GM12892 (cell line): ENCODE measurements at places on chromosomes 16 and 17.

DNA sequence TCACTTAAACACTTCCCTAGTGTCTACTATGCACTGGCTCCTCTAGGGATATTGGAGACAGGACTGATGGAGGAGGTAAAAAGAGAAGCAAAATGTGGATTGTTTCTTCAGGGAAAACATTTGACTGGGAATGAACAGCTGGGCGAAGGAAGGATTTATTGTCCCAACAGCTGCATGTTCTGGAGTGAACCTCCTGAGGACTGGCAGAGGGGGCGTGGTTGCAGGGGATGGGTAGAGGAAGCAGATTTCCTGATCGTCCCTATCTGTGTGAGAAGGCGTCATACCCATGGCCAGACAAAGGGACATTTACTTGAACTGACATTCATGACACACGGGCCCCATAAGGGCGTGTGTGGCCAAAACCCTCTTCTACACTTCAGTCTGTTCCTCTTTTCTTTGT is 321.5 kb downstream of the MAP2K4 start:
- no peak for DNase-seq

- DNase-seq: no peak
These were observed 260.3 kb downstream of the FTO start for GRCh38 chr16:53964145-53964790.

- DNase-seq: no peak
These were observed 342.2 kb upstream of the DYNLRB2 start for GRCh38 chr16:80198311-80199299.

DNA sequence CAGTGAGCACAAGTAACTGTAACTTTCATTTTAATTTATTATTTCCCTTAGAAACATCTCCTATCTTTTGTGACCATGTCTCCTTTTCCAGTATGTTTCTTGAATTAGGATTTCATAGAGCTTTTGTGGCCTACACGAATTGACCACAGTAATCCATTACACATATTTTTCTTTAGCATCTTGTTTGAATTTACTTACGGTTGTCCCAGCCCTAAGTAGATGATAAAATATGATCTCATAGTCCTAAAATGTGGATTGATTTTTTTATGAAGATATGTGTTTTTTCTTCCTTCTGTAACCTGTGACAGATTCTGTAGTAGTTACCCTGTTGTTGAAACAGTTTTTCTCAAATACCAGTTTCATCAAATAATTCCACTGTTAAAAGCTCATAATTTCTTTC is 61.5 kb downstream of the NF1 start:
- DNase-seq: no peak

- no peak for DNase-seq
These were observed 122.2 kb downstream of the SLC39A11 start for GRCh38 chr17:72970246-72970645.

DNA sequence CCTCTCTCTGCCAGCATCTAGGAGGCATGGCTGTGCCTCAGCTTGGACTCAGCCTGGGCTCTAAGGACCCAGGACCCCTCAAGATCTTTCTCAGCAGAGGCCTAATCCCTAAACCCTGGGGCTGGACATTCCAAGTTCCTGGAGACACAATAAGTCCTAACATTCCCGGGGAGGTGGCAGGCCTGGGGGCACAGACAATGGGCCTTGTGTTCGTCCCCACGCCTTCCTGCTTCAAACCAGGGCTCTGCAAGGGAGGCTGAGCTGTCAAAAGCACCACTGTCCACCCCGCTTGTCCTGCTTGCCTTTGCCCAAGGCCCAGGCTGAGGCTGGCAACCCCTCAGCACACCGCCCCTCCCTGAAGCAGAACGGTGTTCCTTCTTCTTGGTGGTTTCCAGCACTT is 13.7 kb downstream of the SDK2 start:
- no peak for DNase-seq

DNA sequence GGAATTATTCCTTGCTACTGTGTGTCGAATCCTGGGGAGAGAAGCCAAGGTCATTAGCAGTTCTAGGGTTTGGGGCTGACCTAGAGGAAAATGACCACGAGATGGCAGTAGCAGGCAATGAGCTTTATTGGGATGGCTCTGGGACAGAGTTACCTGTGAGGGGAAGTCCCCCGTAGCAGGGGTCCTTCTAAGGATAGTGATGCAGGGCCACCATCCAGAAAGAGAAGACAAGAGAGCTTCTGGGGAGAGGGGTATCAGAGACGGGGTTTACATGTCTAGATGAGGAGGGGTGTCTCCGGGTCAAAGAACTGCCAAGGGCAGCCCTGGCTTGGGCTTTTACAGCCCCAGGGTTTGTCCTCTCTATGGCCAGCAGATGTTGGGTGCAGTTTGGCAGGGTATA is 6.4 kb upstream of the GGT6 start:
- peak; percentile 54 for DNase-seq

DNA sequence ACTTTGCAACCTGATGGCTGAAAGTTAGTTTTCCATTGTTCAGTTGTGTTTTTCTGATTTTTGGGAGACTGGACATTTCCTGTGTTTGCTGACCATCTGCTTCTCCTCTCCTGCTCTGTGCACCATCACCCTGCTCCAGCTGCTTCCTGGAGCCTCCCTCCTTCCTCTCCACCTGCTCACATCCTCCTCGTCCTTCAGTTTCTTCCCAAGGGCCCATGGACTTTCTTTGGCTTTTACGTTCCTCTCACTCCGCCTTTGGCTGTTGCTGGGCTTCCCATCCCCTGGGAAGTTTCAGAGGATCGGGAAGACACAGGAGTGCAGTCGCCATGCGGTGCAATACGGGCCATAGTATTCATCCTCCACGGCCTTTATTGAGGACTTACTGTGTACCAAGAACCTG is 61.6 kb downstream of the TNFRSF13B start:
- no peak for DNase-seq

GRCh38 chr17:43767053-43767712 is 8.6 kb upstream of the SOST start:
- no peak for DNase-seq

DNA sequence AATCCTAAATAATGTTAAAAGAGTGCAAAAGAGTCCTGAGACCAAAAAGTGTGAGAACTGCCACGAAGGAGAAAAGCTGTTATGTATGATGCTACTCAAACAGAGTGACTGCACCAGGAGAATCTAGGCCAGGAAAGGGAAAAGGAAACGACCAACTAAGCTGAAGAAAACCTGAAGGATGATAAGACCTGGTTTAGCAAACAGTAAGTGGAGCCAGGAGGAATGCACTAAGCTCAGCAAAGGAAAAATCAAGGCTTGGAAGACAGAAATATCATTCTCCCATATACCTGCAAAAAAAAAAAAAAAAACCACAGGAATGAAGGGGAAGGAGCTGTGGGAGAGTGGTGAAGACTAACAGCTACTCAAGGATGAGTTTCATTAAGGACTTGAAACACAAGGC is 21.1 kb downstream of the CMC2 start:
- no peak for DNase-seq

- no peak for DNase-seq
These were observed 13.6 kb upstream of the CLEC18A start for GRCh38 chr16:69937465-69937951.

DNA sequence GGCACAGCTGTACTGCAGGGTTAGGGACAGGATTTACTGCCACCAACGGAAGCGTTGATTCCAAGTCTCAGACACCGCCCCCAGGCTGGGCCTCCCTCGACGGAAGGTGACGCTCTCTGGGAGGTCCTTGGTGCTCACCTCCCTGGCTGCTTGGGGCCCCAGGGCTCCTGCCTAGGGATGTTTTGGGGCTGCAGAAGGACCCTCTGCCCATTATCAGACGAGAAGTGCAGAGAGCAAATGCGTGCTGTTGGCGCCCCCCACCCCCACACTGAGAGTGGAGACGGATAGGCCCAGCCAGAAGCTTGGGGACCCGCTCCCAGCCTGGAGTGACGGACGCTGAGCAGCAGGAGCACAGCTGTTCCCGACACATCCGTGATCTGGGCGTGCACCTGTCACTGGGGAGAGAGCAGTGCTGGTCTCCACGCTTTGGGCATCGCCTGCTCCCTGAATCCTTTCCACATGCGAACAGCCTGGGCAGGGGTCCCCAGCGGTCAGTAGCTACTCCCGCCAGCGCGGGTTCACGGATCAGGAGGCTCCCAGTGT is 5.1 kb upstream of the SOX8 start:
- DNase-seq: no peak

GRCh38 chr17:56737421-56738161 is 96.1 kb downstream of the C17orf67 start:
- DNase-seq: no peak

- DNase-seq: no peak
These were observed 138.5 kb downstream of the SSH2 start for GRCh38 chr17:29791336-29792080.

DNA sequence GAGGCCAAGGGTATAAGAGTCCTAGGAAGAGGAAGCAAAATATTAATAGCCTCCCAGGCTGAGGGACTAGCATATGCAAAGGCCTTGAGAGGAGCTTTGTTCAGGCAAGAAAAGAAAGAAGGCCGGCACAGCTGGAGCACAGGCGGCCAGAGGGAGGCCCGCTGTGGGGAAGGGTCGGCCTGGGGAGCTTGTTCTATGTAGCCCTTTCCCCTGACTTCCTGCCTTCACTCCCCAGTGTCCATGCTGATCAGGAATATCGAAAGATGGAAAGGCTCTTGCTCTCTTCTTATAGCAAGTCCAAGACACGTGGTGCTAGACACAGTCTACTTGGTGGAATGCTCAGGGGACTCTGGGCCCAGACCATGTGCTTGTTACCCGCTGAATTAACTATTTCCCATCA is 27.4 kb upstream of the HAS3 start:
- DNase-seq: no peak

GRCh38 chr16:88282564-88283395 is 100.0 kb upstream of the ZNF469 start:
- no peak for DNase-seq

DNA sequence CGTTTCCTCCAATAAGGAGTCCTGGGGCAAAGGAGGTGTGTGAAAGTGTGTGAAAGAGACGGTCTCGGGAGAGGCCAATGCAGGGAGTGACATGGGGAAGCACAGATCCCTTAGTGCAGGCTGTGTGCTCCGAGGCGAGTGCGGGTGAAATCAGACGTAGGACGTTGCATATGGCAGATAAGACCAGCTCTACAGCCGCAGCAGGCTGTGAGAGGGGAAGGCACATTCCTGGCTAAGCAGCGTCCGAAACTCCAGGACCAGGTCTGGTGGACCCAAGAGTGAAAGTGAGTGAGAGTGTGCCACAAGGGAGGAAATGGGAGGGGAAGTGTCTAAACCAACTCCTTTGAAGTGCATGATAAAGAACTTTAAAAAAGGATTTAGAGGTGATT is 11.3 kb downstream of the POLR3K start:
- DNase-seq: no peak

GRCh38 chr17:43389046-43389947 is 9.5 kb upstream of the ARL4D start:
- DNase-seq: peak; percentile 46

DNA sequence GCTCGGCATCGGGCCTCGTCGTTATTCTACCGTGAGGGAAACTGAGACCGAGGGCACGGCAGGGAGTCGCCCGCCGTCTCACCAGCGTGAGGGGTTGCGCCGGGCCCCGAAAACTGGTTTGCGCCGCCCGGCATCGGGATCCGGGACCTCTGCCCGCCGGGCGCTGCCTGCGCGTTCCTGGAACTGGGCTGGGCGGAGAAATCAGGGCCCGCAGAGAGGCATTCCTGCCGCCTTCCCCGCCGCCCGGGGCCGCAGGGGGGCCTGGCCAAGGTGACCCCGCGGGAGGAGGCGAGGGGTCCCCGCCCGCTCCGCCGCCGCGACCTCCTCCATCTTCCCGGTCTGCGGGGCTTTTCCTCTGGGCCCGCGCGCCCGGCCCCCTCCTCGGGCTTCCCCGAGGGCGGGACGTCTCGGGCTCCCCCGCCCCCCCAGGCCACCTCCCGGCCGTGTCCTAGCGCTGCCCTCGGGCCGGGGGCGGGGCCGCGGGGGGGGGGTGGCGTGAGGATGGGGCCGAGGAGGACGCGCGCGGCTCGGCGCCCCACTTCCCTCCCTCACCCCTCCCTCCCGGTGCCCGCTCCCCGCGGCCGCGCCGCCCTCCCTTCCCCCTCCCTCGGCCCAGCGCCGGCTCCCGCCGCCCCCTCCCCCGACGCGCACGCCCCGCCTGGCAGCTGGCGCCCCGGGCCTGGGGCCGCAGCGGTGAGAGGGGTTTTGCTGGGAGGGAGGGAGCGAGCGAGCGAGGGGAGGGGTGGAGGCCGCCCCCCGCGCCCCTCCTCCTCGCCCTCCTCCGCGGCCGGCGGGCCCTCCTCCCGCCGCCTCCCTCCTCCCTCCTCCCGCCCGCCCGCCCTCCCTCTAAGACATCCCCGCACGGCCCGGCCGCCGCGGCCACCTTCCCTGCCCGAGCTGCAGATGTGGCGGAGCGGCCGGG is at the start of gene GLIS2:
GLIS2 (plus strand) TSS at position 882 of the 922 bp plus-strand sequence. CDS start 16,214 bp downstream, outside the sequence.
- DNase-seq: no peak

DNA sequence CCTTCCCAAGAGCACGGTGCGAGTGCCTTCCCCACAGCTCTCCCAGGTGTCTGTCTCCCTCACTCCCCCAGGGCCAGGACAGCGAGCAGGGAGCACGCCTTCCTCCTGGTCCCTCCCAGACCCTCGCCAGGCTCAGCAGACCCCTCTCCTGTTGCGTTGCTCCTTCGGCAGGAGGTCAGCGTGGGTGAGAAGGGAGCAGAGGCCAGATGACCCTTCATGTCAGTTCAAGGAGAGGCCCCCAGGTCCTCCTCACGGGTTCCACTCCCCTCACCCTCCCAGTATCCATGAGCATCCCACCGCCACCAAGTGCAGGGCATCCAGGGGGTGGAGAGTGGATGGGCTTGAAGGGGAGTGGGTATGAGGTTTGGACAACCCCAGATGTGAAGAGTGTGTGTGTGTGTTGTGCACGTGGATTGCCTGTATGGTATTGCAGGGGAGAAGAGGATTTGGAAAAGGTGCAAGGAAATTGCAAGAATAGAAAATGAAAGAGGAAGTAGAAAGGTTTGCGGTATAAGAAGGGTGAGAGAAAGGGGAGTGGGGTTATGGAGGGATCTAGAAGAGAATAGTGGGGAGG is 17.7 kb downstream of the SGCA start:
- no peak for DNase-seq

- no peak for DNase-seq
These were observed 1.9 kb upstream of the HSF4 start for GRCh38 chr16:67162506-67163163.

- DNase-seq: no peak
These were observed 22.6 kb downstream of the NDE1 start for GRCh38 chr16:15672514-15673167.

GRCh38 chr17:19346351-19347255 is 15.9 kb downstream of the B9D1 start:
- DNase-seq: no peak
